ENCODE measurements at places on chromosomes 13 and 19.

GRCh38 chr13:37616131-37616530, 17.6 kb upstream of the POSTN start:
- DNase-seq = no peak

DNA sequence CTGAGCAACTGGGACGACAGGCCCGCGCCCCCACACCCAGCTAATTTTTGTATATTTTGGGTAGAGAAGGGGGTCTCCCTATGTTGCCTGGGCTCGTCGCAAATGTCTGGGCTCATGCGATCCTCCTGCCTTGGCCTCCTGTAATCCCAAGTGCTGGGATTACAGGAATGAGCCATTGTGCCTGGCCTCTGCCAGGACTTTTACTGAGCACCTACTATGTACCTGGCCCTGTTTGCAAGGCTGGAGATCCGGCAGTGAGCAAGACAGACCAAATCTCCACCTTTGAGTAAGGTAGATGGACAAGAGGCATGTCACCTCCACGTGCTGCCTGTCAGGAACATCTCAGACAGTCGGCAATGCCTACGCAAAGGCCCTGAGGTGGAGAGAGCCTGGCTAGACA, 6.9 kb downstream of the FKBP8 start:
- DNase-seq = no peak

DNA sequence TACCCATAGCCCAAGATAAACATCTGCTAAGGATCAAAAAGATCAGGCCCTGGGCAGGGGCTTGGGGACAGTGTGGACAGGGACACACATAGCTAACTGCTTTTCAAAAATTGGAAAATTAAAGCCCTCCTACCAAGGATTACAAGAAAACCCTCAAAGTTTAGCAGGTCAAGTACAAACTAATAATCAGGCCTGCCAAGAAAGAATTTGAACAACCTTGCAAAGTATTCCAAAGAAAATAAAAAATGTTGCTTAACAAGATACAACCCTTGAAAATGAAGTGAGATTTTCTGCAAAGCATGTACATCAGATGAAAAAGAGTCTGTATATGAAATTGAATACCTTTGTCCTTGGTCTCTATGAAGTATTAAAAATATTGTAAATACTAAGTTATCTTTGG, 67.3 kb downstream of the KLF12 start:
- no peak for DNase-seq

DNA sequence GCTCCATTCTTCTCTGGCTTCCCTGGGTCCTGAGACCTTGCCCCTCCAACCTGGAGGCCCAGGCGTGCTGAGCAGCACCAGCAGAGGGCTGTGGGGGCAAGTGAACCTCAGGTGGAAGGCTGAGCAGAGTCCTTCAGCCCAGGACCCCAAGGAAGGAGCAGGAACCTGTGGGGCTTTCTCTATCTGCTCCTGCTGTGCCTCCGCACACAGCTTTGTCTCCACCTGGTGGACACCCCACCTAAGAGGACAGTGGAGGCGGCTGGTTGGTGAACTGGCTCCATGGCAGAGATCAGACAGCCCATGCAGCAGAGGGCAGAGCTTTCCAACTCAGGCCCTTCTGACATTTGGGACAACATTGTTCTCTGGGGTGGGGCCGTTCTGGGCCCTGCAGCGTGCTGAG, 19.7 kb downstream of the ZFR2 start:
- DNase-seq = no peak

DNA sequence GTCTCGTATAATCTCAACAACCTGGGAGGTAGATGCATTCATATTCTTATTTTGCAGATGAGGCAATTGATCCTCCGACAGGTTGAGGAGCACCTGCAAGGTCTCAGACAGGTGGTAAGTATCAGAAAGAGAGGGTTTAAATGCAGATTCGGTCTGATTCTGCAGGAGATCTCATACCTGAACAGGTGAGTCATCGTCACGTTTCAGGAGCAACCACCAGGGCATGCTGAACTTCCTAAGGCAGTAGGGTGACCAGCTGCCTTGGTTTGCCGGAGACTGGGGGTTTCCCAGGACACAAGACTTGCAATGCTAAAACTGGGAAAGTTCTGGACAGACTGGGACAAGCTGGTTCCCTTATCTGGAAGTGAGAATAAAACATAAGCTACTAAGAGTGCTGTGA, 68.8 kb upstream of the TSHZ3 start:
- DNase-seq = no peak

- no peak for DNase-seq
These were observed 60.0 kb downstream of the TPT1 start for GRCh38 chr13:45280751-45281634.

GRCh38 chr13:45782327-45783045, 69.1 kb downstream of the SIAH3 start:
- no peak for DNase-seq

DNA sequence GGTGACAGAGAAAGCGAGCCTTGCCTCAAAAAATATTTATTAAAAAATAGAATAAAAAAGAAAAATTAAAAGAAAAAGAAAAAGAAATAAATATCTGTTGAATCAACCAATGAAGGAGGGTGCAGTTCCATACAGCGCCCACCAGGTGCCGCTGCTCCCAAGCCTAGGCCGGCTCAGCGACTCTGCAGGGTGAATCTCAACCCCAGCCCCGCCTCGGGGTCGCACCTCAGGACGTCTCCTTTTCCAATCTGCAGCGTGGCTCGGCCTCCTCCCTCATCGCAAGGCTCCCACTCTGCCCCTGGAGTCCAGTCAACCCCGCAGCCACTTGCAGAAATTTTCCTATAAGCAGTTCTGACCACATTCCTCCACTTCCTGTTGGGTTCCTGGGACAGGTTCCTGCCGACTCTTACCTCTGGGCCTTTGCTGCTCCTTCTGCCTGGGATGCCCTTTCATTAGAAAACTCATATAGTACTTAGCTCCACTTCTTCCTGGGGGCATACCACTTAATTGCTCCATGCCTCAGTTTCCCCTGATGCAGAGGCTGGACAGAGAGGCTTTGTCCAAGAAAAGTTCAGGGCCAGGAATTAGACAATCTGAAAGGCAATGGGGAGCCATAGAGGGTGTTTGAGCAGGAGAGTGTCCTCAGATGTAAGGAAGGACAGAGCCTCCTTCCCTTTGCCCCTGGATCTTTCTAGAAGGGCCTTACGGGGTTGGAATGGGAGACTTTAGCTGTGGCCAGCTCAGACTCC, 24.3 kb downstream of the NFILZ start:
- DNase-seq = no peak

- DNase-seq = no peak
These were observed 121.2 kb downstream of the STARD13 start for GRCh38 chr13:33164331-33164730.

- DNase-seq = no peak
These were observed 1563.5 kb upstream of the PRR20A start for GRCh38 chr13:55577082-55577846.

DNA sequence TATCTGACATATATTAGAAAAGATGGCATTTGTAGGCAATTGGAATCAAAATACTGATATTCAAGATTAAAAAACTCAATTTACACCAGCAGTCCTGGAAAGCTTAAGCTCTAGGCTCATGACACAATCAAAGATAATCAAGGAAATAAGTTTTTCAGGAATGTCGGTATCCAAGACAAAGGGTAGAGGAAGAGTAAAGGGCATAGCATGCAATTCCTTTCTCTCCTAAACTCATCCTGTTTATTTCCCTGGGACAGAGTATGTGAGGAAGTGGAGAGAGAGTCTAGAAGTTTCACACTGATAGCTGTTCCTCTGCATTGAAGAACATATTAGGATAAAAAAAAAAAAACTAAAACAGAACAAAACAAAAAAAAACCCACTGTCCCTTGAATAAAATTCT, 2452.1 kb downstream of the PCDH9 start:
- DNase-seq = no peak

DNA sequence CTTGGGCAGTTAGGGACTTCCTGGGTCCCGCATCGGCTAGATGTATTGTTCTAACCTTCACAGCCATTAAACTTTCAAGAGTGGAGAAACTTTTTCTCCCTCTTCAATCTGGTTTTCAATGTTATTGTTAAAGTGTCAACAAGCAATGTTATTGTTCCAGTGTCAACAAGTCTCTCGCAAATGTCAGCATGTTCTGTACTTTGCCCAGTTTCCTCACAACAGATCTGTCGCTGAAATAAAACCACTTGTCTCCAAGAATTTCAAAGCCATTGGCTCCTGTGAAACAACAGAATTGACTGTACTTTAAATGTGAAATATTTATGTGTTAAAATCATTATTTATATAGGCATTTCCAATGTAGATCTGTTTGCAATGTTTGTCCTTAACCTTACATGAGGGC, 138.0 kb downstream of the ITGBL1 start:
- no peak for DNase-seq
